ENCODE measurements at places on chromosomes 1 and 21.

- no peak for DNase-seq
These were observed 55.9 kb downstream of the CAMSAP2 start for GRCh38 chr1:200794506-200795065.

- no peak for DNase-seq
These were observed 39.6 kb downstream of the KCTD3 start for GRCh38 chr1:215606564-215607168.

DNA sequence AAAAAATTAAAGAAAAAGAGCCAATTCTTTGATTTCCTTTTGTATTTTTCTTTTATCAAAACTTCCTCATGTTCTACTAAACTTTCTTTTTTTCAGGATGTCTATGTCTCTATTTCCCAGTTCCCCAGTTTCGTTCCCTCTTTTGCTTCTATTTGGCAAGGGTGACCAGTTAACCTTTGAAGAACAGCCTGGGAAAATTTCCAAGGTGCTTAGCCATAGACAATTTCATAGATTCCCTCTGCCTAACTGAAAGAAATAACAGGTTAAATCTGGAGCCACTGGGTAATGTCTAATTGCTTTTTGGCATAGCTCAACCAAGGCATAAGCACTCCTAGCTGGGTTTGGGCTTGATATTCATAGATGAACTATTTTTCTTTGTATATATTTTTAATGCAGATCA is 272.3 kb downstream of the ADGRL2 start:
- no peak for DNase-seq

- DNase-seq, result no peak
These were observed 21.3 kb upstream of the C1orf105 start for GRCh38 chr1:172398970-172399755.

DNA sequence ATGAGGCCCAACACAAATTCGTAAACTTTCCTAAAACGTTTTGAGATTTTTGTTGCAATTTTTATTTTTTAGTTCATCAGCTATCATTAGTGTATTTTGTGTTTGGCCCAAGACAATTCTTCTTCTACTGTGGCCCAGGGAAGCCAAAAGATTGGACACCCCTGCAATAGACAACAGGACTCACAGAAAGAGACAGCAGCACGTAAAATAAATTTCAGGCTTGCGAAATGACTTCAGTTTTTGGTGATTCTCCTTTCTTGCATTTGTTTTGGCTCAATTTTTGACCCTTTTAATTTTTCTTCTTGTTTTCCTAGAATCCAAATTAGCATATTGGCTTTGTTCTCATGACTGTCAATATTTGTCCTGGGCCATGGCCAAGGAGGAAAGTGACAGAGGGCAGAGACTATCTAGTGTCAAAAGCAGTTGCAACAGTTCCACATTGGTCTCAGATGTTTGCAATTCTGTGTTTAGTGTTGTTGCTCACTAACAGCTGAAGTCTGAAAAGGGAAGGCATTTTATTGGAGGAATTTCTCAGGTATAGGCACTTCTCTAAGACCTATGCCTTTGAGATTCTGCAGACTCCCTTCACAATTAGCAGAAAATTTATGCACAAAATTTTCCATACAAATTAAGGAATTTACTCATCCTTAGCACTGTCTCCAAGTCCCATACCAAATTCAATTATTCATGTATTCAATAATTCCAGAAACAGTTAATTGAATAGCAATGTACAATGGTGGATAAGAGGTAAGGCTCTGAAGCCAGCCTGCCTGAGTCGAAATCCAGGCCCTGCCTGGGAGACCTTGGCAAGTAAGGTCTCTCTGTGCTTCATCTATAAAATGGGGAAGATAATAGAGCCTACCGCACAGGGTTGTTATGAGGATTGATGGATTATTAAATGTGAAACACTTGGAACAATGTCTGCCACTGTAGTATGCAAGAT is 160.9 kb upstream of the IVNS1ABP start:
- no peak for DNase-seq

- DNase-seq, result no peak
These were observed 2.1 kb downstream of the ERG start for GRCh38 chr21:38496224-38496623.

DNA sequence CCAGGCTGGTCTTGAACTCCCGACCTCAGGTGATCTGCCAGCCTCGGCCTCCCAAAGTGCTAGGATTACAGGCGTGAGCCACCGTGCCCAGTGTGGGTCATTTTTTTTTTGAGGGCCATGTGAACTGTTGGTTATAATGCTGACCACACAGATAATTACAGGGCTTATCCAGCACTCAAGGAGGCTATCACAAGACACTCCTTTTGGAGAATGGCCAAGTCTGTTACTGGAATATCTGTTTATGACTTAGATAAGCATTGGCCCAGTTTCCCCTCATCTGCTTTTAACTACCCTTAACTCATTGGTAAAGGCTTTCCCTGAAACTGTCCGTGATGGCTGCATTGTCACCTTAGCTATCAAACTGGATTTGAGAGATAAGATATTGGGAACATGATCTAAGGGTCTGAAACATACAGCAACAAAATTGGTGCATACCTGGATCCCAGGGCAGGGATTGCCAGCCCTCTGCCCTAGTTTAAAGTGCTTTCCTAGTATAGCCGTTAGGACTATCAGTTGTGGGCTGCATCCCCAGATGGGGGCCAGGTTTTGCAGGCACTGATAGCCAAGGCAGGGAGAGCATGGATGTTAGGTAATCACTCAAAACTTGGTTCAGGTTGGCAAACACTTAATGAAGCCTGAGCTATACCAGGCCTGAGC is 15.6 kb downstream of the SZT2 start:
- DNase-seq, result no peak

DNA sequence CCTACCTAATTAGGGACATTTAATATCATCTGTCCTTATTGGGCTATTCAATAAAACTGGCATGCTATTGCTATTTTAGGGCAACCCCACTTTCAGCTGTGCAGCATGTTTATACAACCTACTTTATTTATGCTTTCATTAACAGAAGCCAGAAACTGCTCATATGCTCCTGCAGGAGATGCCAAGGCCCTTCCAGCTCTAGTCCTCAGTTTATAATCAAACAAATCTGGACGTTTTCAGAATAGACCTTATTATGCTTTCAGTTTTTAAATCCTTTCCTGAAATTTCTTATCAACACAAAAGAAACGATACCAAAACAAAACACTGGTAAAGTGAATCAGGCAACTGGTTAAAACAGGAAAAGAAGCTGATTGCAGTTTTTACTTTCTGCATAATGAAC is 53.2 kb downstream of the PTGS2 start:
- no peak for DNase-seq

GRCh38 chr1:27563591-27564471 is 40.1 kb downstream of the AHDC1 start:
- DNase-seq, result no peak

DNA sequence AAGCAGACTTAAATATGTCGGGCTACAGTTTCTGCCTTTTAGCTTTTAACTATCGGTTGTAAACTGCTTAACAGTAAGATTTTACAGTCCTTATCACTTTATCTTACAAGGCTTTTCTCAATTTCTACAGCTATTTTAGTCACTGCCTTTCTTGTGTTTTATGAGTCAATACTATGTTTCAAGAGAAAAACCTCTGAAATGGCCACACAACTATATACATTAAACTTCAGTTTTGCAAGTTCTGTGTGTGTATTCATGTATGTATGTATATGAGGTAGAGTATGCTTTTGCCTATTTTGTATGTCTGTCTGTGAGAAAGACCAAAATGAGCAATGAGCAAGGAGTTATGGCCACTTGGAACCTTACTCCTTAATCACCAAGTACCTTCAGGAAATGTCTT is 169.8 kb downstream of the SYT2 start:
- no peak for DNase-seq

DNA sequence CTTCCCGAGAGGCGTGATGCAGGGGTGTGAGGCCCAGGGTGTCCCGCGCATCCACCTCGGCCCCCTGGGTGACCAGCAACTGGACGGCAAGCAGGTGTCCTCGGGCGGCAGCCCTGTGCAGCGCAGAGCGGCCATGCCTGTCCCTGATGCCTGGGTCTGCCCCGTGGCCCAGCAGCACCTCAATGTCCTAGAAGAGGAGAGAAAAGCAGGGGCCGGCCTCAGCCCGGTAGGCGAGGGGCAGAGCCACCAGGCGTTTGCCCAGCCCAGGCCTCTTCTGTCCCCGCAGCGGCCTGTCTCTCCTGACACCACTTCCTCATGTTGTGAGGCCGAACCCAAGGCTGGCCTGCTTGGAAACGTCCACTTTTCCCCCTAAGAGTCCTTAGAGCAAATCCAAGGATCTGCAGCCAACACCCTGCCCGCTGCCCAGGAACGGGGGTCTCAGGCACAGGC is 1.7 kb downstream of the ANKRD65 start:
- DNase-seq, result no peak

- DNase-seq, result no peak
These were observed 114.3 kb downstream of the NPHP4 start for GRCh38 chr1:5877683-5878530.

DNA sequence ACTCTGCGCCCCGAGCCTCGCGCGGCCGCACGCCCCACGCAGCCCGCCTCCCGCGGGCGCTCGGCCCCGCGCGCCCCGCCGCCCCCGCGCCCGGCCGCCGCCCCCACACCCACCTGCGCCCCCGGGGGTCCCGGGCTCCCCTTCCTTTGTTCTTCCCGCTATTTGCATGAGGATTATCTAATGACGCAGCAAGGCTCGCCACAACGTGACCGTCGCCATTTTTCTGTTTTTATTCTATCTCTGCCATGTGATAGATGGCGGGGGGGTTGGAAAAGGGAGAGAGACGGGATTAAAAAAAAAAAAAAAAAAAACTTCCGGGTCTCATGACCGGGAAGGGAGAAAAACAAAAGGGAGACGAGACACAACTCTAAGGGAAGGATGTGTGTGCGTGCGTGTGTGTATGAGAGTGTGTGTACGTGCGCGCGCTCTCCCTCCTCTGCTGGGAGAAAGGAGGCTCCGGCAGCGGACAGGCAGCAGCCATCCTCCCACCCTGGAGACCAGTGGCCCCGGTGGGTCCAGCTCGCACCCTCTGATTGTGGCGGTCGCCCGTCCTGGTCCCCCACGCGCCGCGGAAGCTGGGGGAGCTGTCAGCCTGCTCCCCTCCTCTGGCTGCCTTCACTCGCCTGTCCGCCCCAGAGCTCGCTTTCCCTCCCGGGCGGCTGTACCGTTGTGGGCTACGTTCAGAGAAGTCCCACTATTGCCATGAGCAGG is 80.4 kb upstream of the AK4 start:
- DNase-seq, result no peak

- DNase-seq, result no peak
These were observed 997 bp downstream of the CASZ1 start for GRCh38 chr1:10795276-10796021.

DNA sequence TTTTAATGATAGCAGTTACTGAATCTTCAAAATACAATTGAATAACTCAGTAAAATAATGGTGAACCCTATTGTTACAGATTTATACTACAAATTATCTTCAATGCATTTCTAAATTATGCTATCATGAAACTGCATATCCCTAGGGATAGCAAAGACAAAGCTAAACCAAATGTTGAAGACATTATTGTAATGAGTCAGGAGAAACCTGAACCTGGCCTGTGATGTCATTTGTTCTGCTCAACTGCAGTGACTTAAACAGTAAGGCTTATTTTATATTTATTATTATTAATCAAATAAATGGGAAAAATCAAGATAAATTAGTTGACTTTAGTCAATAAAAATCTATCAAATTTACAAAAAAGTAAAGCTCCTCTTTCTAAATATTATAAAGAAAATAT is 100.3 kb downstream of the UCHL5 start:
- no peak for DNase-seq

DNA sequence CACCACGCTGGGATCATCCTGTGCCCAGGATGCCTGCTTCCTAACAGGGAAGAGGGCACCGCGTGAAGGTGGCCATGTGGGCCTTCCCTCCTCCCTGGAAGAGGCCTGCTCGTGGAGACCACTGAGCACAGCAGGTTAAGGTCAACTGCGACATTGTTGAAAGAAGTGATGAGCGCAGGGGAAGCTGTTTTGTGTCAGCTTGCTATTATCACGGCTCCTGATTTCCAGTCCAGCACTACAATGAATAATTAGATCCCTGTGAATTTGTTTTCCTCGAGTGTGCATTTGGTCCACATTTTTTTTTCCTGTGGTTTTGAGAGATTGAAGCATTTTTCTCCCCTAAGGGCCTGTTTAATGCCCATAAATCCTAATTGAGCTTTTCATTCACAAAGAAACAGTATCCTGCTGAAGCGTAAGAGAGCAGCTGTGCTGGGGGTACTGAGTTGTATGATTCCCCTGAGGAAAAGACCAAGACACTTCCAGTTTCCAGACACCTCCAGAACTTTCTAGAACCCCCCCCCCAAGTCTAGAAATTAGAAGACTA is 204.9 kb downstream of the KCNJ6 start:
- DNase-seq, result no peak
